ENCODE measurements at places on chromosomes 2 and 18.
A peak's percentile ranks its signal among the peaks of the same experiment; 100 is the strongest.

GRCh38 chr2:171553858-171554257 is 31.6 kb downstream of the CYBRD1 start:
- no peak for DNase-seq

- DNase-seq: no peak
Observed at GRCh38 chr18:33803636-33804035, 225.6 kb downstream of the ASXL3 start.

DNA sequence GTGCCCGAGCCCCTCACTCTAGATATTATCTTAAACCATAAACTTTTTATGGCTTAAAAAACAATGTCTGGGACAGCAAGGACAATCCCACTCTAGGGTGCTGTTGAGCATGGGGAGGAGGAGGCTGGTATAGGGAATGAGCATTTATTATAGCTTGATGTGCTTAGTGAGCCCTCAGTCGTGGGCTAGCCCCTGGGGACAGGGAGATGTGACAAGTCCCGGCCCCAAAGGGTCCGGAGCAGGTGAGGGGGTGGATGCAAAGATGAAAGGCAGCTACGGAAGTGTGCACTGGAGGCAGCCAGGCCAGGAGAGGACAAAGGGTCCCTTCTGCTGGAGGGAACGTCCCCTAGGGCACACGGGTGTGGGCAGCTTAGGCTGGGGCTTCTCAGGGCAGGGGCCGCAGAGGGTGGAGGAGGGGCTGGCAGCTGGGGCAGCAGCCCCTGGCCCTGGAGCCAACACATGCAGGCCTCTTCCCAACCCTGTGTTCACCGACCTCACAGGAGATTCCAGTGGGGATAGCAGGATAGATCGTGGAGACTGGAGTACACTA is 106.3 kb upstream of the GPC1 start:
- DNase-seq: no peak

DNA sequence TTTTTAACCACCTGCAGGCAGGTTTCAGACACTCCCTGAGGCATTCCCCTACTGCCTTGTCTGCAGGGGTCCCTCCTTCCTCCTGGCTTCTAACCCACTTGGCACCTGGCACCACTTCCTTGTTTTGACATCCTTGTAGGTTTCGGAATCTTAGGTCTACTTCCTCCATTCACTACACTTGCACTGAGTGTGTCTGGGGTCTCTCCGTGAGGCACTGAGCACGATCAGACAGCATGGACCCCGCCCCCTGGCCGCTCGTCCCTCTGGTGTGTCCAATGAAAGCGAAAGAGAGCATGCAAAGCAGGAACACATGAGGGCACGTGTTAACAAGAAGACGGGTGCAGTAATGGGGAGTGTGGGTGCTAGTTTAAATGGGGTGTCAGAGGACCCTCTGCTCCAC is 63.8 kb downstream of the HAUS1 start:
- no peak for DNase-seq

GRCh38 chr18:7064346-7064745 is 53.3 kb downstream of the LAMA1 start:
- no peak for DNase-seq

- no peak for DNase-seq
Observed at GRCh38 chr2:223588251-223588650, 13.9 kb downstream of the SCG2 start.

DNA sequence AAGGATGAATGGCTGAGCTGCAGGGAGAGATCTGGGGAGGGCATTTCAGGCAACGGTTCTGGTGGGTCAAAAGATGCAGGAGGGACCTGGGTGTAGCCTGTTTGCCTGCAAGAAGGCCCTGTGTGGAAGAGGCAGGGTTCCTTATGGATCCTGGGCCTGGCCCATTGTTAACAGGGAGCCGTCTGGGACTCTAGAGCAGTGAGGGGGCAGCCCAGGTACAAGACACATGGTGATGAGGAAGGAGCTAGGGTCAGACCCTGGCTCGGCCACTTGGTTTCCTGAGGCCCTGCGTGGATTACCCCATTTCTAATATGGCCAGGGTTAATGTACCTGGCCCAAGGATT is 124.9 kb downstream of the GLI2 start:
- DNase-seq: no peak

GRCh38 chr2:43136876-43137275 is 89.5 kb downstream of the ZFP36L2 start:
- no peak for DNase-seq

- no peak for DNase-seq
Observed at GRCh38 chr2:159455330-159455918, 160.9 kb downstream of the BAZ2B start.

- no peak for DNase-seq
Observed at GRCh38 chr2:160494201-160494644, 616 bp upstream of the RBMS1 start.

- no peak for DNase-seq
Observed at GRCh38 chr2:192228685-192229084, 34.0 kb upstream of the TMEFF2 start.

DNA sequence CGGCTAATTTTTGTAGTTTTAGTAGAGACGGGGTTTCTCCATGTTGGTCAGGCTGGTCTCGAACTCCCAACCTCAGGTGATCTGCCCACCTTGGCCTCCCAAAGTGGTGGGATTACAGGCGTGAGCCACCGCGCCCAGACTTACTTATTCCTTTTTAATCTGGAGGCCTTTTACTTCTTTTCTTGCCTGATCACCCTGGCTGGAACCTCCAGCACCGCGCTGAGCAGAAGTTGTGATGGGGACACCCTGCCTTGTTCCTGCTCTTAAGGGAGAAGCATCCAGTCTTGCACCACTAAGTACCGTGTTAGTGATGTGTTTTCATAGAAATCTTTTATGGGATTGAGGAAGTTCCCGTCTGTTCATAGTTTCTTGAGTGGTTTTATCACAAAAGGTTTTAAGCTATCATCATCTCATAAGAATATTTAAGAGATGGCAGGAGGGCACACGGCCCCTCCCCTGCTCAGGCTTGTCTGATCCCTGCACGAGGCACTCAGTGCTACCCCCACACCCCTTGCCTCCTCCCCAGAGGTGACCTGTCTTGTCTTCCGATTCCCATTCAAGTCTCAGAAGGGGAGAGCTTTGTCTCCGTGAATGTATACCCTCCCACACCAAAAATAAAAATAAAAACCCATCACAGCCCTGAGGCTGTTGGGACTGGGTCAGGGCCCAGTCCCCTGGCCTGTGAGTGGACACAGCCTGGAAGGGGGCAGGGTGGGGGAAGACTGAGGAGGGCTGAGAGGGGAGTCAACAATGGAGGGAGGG is 65.3 kb upstream of the SMAD7 start:
- no peak for DNase-seq

DNA sequence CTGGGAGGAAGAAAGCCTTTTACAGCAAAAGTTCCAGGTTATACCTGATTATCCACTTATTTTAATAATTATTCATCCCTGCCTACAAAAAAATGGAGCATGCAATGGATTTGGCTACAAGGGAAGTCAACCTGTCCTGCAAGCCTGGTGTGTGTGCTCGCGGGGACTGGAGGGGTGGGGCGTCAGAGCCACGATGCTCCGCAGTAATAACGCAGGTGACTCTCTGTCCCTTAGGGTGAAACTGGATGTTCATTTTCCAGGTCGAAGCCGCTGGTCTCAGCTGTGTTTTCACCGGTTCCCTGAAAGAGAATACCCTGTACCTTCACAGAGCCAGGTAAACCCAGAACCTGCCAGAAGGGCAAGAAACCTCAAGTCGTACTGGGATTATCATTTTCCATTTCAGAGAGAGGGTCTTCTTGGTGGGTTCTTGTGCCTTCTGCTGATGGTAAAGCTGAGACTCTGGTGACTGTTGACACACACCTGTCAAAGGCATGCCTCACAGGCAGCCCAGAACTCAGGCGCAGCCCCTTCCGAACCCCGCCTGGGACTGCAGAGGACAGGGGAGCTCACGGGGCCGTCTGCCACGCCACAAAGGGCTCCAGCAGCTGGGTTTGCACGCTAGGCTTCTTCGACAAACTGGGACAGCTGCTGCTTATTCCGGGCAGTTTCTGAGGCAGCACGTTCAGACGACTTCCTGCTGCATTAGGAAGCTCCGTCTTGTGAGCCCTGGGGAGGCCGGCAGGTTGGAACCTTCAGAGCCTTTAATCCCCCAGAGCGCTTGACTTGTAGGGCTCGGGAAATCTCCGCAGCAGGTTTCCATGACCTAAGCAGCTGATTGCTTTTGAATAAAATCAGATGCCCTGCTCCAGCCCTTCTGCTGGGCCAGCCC is 58.6 kb downstream of the KCNG2 start:
- DNase-seq: no peak

DNA sequence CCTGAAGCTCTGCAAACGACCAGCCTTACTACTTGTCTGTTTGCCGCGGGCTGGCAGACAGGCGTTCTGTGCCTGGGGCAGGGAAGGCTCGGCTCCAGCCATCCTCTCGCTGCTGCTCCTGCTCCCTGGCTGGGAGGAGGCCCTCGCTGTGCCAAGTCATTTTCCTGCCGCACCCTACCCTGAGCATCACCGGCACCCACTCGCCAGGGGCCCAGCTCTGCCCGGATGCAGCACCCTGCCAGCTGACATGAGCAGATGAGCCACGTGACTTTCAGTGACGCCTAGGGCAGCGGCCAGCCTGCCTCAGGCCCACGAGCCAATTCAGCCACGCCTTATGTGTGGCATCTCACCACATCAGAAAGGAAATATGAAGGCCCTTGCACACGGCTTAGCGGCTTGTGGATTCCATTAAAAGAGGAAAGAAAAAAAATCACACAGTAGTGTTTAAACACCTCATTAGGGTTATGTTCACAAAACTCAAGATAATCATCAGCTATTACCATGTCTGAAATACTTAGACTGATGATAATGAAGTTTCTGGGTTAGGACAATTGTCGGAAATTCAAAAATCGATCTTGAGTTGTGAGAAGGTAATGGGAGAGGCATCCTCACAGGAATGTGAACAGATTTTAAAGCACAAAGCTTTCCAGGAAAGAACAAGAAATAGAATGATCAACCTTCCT is 250.5 kb downstream of the TWIST2 start:
- no peak for DNase-seq

GRCh38 chr2:31196622-31197021 is 20.7 kb downstream of the CAPN14 start:
- DNase-seq: no peak

DNA sequence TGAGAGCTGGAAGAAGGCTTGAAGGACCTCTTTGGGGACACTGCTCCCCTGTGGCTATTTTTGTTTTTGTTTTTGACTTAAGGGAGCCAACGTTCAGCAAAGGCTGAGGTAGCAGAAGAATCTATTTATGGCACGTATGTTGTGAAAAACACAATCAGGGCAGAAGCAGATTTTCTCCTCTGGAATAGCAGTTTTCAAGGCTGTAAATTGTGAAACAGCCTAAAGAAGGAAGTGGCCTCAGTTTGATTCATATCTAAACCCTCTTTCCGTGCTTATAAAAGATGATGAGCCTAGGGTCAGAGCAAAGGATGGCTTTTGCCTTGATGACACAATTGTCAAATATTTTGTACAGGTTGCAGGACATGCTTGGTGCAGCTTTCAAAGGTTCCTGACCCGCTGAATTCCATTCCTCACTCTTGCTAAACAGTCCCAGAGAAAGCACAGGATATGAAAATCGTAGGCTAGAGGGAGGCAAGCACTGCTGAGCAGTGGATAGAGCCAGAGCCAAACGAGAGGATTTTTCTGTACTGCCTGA is 106.2 kb upstream of the DLX2 start:
- peak; percentile 57 for DNase-seq

- no peak for DNase-seq
Observed at GRCh38 chr2:77268626-77269025, 253.6 kb downstream of the LRRTM4 start.

- DNase-seq: peak; percentile 44
Observed at GRCh38 chr2:158034198-158034866, 67.3 kb upstream of the UPP2 start.

GRCh38 chr2:128384956-128385355 is 66.3 kb upstream of the HS6ST1 start:
- no peak for DNase-seq

GRCh38 chr2:38164881-38165280 is 88.9 kb upstream of the CYP1B1 start:
- DNase-seq: no peak

- no peak for DNase-seq
Observed at GRCh38 chr2:232761301-232761907, 15.0 kb downstream of the KCNJ13 start.

DNA sequence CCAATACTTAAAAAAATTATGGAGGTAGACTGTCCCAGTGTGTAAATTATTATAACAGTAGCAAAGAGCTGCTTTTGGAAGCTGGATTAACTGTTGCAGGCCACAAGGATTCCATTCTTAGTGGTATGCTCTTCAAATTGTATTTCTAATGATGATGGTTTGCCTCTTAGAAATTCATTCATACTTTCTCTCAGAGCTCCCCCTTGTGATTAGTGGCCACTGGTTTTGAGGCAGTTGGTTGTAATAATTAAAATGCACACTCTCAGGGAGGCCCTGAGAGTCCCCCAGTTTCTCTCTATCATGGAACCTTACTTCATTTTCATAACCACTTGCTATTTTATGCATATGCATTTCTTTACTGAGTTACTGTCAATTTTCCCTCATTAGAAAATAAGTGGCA is 122.5 kb downstream of the PLA2R1 start:
- DNase-seq: no peak

DNA sequence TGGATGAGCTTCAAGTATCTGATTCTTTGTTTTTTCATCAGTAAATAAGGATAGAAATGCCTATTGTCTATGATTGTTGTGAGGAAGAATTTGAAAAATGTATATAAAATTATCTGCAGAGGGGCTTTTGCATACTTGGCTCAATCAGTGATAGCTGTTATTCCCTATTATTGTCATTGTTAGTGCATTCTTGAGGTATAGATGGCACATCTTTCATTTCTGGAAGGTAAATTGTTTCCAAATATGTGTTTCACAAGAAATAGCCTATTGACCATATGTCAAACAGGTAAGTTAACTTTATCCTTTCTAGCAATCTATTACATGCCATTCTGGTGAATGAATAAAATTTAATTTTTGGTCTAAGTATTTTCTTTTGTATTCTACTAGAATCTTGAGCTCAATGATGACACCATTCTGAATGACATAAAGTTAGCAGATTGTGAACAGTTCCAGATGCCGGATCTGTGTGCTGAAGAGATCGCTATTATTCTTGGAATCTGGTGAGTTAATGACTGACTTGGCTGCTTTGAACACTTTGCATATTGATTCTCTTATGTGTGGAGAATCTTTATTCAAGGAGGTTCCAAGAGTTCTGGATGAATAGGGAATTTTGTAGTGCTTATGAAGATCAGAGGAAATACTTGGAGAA is 44.2 kb downstream of the TTC27 start:
- DNase-seq: peak; percentile 17

DNA sequence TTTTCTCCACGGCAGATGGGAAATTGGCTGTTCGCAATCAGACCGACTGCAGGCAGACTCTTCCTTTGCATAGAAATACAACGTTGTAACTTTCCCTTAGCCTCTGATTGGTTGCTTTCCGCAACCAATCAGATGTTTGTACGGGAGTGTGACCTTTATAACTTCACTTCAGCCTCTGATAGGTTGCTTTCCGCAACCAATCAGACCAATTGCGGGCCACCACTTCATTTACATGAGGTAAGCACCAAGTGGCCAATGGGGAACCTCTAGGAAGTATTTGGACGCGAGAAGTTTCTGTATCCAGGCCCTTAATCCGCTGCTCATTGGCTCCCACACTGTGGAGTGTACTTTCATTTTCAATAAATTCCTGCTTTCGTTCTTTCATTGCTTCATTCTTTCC is 19.1 kb downstream of the SLC25A12 start:
- DNase-seq: no peak

Data from GM04504 (cell line).